ENCODE measurements at places on chromosomes 3 and 15. TPM values are rescaled to one million over a fixed set of nuclear protein-coding genes. Genes with fewer than 3 reads are reported as not detected.
A peak's percentile ranks its signal among the peaks of the same experiment; 100 is the strongest.

The CDHR4 gene
- total RNA-seq, result not detected

The ZPLD1 gene
- total RNA-seq, result not detected

The VIPR1 gene
- 0.38 TPM for total RNA-seq

The TFDP2 gene
- 14.7 TPM for total RNA-seq

The CXCR6 gene
- not detected for total RNA-seq

The GHRL gene
- 0.51 TPM for total RNA-seq

The GPR149 gene
- not detected for total RNA-seq

The SLC35G2 gene
- 25.2 TPM for total RNA-seq

The AADACL2 gene
- not detected for total RNA-seq

The DAPK2 gene
- 10.9 TPM for total RNA-seq

The SEMA3G gene
- total RNA-seq, result 23.0 TPM

The ZNF502 gene
- total RNA-seq, result 1.9 TPM

- no peak for DNase-seq
These were observed 22.6 kb upstream of the FSTL1 start for GRCh38 chr3:120473389-120473788.

GRCh38 chr15:83436513-83437158 is 10.5 kb upstream of the SH3GL3 start:
- DNase-seq, result peak; percentile 56

- DNase-seq, result no peak
These were observed 35.4 kb upstream of the CBLB start for GRCh38 chr3:105904251-105904650.

GRCh38 chr15:49688135-49688790 is 67.4 kb downstream of the DTWD1 start:
- DNase-seq, result no peak

DNA sequence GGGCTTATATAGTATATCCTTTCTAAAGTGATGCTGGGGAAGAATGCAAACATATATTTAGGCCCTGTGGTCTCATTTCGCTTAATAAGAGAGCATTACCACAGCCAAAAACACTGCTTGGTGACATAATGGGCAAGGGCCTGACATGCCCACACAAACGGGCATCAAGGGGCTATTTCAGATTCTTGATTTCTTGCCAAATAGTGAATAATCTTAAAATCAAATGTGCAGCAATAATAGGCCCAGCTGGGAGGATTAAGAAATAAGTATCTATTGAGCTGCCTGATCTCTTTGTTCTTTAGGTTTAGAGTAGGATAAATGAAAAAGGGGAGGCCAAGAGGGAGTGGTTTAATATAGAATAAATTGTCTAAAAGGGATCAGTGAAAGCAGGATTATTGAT is 241.0 kb upstream of the GBE1 start:
- DNase-seq, result no peak

GRCh38 chr3:114464548-114464947 is 170.7 kb downstream of the TIGIT start:
- no peak for DNase-seq

DNA sequence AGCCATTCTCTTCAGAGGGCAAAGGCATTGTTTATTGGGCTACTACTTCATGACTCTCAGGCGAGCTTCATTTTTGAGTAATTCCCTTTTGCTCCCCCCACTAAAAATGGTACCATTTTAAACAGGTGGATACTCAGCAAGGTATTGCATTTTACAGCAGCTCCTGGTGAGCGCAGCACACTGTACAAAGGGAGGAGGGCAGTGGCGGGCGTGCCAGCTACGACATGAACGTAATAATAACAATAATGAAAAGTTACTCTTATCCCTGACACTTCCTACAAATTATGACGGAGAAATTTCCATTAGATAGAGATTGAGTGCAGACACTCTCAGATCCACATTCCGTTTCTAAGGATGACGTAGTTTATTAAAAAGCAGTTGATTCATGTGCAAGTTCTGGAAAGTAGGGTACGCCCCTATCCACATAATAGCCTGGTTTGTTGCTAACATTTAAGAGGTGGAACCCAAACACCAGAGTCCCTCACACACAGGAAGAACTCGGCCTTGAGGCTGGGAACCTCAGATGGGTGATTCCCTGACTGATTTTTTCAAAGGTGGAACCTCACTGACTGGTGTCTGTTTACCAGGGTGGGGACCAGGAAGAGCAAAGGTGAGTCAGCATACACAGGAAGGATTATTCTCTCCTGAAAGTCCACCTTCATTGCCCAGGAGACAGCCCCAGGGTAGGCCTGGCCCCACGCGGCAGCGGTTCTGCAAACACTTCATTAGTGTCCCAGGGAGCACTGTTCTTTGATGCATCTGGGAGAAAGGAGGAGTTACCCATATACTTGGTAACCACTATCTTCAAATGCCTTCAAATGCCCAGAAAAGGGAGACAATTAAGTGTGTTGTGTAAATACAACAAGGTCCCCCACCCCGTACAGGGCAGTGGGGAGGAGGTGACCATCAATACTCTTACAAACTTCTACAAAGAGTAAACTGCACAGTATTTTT is 69.9 kb downstream of the LDHAL6B start:
- DNase-seq, result no peak

DNA sequence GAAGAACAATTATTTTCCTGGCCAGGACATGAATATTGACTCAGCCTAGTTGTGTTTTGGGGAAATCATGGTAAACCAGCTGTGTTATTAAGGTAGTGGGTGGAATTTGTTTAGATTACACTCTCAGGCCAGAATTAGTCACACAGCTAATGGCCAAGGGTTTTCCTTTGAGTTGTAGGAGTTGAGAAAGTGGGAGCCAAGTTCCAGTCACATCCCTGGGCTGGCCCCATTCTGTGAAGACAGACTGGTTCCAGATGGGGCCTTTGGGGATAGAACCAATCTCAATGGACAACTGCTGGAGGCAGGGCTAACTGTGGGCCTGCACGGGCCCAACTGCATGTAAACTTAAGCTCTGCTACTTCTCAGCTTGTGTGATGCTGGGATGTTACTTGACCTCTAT is 1.4 kb upstream of the RASL12 start:
- no peak for DNase-seq

DNA sequence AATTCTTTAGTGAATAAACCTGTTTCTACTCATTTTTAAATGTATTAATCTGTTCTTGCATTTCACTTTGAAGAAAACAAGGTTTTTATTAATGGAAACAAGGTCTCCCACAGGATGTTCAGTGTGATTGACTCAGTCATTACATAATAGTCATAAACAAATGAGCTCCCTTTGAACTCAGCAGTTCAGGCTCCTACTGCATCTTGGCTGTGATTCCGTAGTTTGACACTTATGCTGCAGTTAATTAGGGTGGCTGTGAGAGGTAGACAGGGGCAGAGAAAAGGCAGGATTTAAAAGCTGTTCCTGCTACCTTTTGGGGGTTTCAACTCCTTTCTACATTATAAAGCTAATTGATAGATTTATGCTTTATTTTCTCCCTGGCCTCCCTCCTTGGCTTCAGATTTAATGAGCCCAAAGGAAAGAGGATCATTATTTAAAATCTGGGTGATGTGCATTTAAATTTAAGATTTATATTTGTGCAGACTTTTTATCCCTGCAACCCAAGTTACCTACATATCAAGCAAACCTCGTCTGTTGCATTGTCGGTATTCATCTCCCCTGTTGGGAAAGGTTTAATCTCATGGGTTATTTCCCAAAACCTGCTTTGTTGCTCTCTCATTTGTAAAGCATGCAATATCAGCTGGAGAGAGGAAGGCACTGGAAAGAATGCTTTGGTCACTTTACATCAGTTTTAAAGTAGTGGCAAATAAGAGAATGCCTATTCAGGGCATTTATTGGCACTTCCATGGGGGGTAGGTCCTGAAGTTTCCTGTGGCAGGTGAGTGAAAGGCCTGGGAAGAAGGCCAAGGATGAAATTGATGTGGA is 345.0 kb upstream of the NR2E3 start:
- peak; percentile 55 for DNase-seq

- no peak for DNase-seq
These were observed 2.5 kb downstream of the CD200 start for GRCh38 chr3:112335434-112335781.

DNA sequence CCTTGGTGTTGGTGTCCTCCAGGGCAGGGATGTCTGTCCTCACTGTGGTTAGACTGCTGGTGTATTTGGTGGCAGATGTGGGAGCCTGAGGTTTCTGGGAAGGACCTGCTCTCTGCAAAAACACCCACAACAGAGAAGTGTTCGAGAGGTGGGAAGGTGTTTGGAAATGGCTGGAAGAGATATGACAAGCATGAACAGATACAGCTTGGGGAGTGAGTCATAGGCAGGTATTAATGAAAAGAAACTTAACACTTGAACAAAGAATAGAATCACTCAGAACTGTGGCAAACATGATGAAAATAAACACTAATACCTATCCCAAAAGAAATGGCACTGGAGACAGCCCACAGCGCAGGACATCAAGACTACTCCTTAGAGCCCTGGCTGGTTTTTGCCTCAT is 192.4 kb upstream of the RORA start:
- no peak for DNase-seq

GRCh38 chr3:146449076-146449475 is 20.3 kb downstream of the PLSCR2 start:
- DNase-seq, result no peak

GRCh38 chr3:129278966-129279906 is 566 bp downstream of the HMCES start:
- no peak for DNase-seq

DNA sequence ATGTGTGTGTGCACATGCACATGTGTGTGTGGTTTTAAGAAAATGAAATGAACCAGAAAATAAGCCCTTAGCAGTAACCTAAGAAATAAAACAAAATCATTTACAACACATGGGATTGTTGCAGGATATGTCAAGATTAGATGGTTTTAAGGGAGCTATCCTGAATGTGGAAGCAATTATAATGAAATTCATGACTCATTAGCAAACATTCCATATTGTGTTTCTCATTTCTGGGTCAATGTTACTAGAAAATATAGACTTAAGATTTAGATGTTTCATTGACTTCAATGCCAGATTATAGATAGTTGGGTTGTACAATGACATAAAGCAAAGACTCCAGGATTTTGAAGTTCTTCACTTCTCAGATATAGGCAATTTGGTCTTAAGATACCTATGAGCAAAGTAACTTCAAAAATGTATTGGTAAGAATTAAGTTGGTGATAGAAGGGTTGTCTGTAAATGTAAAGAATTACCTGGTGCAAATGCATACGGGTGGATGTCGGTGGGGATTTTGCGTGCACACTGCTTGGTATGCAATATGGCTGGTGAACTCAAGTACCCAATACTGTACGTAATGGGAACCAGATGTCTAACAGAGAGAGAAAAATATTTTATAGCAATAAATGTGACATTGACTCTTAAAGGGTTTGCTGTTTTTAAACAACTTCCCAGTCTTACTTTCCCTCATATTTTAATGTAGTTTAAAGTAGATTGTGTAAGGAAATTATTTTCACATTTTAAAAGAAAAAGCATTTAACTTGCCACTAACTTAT is 53.9 kb upstream of the NR2F2 start:
- peak; percentile 5 for DNase-seq

GRCh38 chr15:93088200-93088980 is 621 bp downstream of the RGMA start:
- DNase-seq, result no peak

DNA sequence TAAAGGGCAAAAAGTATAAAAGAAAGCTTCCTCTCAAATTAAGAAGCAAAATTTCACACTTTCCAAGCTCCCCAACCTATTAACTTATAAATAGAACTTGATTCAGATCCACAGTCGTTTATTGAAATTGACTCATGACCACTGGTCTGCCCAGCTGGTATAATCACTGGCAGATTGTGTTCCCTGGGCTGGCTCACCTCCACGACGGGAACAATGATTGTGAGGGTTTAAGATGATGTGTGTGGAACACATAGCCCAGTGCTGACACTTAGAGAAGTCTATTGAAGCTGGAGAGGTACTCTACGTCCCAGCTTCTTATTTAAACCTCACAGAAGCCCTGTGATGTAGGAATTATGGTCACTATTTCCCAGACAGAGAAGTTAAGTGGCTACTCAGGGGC is 90.4 kb downstream of the MB21D2 start:
- no peak for DNase-seq

DNA sequence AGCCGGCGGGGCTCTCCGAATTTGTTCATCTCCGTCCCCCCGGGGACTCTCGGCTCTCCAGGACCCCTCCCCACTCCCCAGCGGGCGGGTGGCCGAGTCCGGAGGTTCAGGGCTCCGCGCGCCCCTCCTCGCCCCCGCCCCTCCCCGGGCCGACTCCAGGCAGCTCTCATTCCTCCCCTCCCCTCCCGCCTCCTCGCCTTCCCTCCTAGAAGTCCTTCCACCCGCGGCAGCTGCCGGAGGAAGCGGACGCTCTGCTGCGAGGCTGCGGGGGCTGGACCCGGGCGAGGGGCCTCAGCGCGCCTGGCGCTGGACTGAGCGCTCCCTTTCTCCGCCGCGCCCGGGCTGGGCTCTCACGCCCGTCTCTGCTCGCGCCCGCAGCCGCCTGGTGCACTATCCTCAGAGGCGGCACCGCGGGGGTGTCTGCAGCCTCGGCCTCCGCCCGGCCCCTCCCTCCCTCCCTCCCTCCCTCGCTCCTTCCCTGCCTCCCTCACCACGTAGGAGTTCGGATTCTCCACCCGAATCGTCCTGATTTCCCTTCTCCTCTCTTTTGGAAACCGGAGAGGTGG is at the start of gene ROBO2:
ROBO2 (plus strand) TSS at position 494 of the 566 bp plus-strand sequence. CDS start 687 bp downstream, outside the sequence.
- no peak for DNase-seq

DNA sequence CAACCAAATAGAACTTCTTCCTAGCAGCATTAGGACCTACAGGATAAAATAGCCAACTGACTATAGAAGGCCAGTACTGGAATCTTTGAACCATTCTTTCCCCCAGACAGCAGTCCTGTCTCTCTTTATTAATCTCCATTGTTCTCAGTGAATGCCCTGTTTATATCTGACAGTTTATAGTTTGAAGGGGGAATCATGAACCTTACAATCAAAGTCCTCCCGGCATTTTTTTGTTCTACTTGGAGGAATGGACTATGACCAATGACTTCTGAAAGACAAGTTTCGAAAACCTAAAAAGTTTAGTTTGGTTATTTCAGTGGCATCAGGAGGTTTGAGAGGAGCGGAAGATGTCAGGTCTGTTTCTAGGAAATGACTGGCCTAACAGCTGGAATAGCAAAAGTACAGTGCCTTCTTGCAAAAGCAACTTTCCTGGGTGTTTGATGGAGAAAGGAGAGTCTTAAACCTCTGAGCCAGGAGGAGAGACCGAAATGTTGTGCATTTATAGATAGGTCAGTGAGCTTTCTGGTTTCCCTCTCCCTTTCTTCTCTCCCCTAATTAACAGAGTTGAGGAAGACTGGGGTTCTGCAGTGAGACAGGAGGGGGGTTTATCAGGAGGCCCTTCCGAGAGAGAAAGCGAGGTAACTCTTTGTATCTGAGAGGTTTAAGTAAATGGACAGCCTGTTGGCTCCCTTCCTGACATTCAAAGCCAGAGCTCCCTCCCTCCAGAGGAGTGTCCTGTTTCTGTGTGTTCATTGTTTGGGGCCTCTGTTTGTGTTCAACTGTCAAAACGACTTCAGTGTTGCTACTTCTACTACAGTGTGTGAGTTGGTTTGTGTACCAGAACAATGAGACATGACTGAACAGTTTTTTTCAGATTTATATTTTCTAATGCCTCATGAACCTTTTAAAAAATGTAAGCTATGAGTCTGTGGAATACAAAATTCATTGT is 383.0 kb upstream of the RARB start:
- DNase-seq, result no peak

- DNase-seq, result no peak
These were observed 322.3 kb downstream of the PLCL2 start for GRCh38 chr3:17207019-17207418.

- DNase-seq, result no peak
These were observed 69.9 kb downstream of the DENND4A start for GRCh38 chr15:65722191-65722590.
